Stimulated activated CD4-positive, alpha-beta T cell treated with anti-CD3 and anti-CD28 coated beads, Interleukin-15, amount 100 ng/mL, for 48 hours (primary cell): ENCODE measurements at places on chromosomes 12 and 14.

DNA sequence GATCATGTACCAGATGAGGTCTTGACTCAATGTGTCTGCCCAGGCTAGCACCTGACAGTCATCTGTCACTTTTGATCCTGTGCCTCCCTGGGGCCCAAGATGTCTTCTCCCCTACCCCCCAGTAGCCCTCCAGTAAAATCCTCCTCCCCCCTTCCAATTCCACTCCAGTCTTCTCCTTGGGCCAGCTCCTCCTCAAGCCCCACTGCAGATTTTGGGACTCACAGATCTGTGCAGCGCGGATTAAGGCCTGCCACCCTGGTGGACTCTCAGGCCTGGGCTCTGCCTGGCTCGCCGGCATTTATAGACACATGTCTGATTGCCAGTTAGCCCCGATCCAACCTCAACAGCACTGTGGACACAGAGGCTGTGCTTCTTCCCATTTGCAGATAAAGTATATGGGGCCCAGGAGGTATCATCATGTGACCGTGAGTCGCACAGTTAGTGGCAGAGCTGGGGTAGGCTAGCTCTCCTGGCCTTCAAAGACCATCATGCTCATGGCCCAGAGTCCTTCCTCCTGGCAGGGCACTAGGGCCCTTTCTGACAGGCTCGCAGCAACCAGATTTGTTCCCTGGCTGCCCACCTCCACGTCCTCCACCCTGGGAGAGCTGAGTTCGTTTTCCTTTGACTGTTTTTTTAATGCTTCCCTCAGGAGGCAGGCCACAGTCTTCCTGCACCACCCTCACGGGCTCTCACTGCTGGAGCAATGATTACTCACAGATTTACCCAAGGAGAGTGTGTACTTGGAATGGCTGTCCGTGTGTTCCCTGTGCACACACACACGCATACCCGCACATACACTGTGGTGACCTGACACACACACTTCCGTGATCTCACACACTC is 98.3 kb upstream of the DIO3 start:
- no peak for DNase-seq

DNA sequence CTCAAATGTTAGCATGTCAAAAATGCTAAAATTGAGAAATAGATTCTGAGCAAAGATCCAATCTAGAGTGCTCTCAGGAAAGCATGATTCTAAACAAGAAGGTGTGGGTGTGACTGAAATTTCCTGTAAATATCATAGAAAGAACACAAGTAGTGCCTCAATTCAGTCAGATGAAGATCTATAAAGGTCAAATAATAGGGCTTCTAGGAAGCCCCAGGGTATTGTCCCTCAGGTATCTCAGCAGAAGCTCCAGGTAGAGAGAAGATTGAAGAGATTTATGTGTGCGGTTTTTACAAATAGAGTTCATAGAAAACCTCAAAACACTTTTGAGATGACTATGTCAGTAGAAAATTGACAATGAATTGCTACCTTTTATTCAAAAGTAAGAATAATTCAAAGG is 13.0 kb downstream of the KLRD1 start:
- DNase-seq = no peak

DNA sequence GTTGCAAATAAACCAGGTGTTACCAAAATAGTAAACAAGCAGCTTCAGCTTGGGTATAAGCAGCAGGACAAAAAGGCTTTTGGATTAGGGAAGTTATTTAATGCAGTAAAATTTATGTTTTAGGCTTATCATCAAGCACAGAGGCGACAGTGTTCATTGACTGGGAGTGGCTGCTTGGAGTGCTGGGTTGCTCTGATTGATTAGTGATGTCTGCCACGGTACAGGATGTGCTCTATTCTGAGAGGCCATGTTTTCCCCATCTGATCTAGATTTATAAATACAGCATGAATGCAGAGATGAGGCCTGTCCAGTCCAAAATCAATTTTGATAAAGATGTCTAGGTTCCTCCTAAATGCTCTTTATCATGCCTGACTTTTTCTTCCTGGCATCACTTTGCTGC is 83.5 kb downstream of the MAP1LC3B2 start:
- no peak for DNase-seq

GRCh38 chr12:1443421-1444141 is 150.8 kb downstream of the FBXL14 start:
- no peak for DNase-seq

- DNase-seq = no peak
These were observed 4.2 kb upstream of the SP7 start for GRCh38 chr12:53340398-53340797.

DNA sequence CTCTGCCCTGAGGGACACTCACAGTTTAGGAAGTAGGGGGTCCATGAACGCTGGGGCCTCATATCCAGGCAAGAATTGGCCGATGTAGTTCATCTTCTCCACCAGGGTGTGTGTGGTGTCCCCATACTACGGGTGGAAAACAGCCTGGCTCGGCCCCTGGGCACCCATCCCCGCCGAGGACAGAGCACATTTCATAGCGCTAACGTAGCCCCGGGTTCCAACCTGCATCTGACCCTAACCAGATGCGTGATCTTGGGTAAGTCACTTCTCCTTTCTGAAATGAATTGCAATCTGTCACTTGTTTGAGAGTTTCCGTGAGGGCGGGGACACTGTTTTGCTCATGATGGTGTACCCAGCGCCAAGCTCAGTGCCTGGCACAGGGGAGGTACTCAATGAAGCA is 9.0 kb downstream of the HPD start:
- DNase-seq = no peak

- no peak for DNase-seq
These were observed 1.4 kb downstream of the SYNE3 start for GRCh38 chr14:95515080-95515489.
